ENCODE measurements at places on chromosomes 12 and 14. TPM values are rescaled to one million over a fixed set of nuclear protein-coding genes. Genes with fewer than 3 reads are reported as not detected.

DNA sequence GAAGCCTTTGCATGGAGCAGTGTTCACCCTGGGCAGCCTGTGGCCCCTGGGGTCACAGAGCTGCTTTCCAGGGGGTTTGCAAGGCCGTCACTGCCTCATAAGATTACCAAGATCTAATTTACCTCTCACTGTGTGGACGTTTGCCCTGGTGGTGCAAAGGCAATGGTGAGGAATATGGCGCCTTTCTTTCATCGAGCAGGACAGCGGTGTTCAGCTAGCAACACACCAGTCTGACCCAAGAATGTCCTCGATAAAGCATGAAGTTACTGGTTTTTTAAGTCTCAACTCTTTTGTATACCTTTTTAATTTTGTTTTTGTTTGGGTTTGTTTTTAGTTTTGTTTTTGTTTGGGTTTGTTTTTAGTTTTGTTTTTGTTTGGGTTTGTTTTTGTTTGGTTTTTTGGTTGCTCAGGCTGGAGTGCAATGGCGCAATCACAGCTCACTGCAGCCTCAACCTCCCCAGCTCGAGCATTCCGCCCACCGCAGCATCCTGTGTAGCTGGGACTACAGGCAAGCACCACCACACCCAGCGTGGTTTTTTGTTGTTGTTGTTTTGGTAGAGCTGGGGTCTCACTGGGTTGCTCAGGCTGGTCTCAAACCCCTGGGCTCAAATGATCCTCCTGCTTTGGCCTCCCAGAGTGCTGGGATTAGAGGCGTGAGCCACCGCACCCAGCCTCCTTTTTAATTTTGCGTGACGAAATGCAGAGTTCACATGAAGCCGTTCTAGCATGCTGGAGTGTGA lies 57.9 kb downstream of the PPP2R5C start:
- no peak for DNase-seq

GRCh38 chr12:11040162-11040561 lies 9.0 kb upstream of the TAS2R31 start:
- DNase-seq, result no peak

GRCh38 chr14:64119500-64119899 lies 174.7 kb downstream of the ESR2 start:
- DNase-seq, result no peak

GRCh38 chr14:69115407-69116185 lies 37.3 kb downstream of the DCAF5 start:
- DNase-seq, result no peak

Gene HOXC12
- not detected for polyA plus RNA-seq

Gene CDH24
- polyA plus RNA-seq, result 14.0 TPM

Gene KCNC2
- 0.40 TPM for polyA plus RNA-seq

All from right renal cortex interstitium (tissue), 3 donors.